ENCODE measurements at places on chromosomes 5 and 9.

GRCh38 chr9:132482196-132482813 is 72.3 kb downstream of the CFAP77 start:
- DNase-seq: no peak

GRCh38 chr5:16920109-16920816 is 15.8 kb downstream of the MYO10 start:
- no peak for DNase-seq

- DNase-seq: no peak
These were observed 139.1 kb upstream of the FSTL4 start for GRCh38 chr5:133751421-133751820.

GRCh38 chr5:111478898-111479297 is 33.4 kb downstream of the STARD4 start:
- DNase-seq: no peak

DNA sequence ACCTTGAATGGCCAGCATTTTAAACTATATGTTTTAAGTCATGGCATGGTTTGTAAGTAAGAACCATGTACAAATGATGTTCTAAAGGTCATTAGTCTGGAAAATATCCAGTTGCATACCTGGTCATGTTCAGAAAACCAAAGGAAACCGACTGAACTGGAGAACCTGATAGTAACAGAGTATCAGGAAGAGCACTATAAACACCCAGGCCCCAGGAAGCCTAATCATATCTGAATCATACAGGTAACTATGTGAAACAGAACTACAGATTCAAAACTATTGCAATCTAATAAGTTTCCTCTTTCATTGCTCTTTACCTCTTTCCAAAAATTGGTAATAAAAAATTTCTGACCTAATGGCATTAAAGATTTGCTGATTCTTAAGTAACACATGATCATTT is 500.3 kb downstream of the ARHGEF28 start:
- DNase-seq: no peak

DNA sequence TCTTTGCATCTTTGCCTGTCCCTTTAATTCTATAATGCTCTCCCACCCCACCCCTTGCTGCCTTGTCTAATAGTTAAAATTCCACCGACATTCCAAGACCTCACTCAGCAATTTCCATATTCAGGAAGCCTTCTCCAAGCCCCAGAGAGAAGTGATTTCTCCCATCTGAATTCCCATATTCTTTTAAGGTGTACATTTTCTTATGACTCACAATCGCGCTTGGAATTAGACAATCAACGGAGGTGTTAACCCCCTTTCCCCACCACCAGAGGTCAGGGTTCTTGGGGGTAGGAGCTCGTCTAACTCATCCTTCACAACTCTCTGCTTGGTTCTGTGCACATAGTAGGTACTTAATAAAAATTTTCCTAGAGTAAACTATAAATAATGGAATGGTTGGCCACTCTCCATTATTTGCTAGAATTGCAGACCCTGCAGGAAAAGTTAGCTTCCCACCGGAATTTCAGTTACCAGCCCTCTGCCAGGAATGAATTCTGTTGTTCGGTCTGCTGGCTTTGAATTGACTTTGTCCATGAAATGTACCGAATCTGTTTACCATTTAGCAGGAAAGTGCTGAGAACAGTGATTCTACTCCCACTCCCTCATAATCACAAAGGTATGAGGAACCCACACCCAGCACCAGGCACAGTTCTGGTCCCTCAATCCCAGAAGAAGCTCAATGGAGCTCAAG is 5.0 kb downstream of the KCNIP1 start:
- DNase-seq: no peak

GRCh38 chr5:67416133-67416937 is 219.7 kb upstream of the CD180 start:
- no peak for DNase-seq

GRCh38 chr5:83562791-83563557 is 91.4 kb downstream of the VCAN start:
- peak; percentile 6 for DNase-seq

GRCh38 chr5:72543365-72543764 is 36.2 kb upstream of the ZNF366 start:
- no peak for DNase-seq

DNA sequence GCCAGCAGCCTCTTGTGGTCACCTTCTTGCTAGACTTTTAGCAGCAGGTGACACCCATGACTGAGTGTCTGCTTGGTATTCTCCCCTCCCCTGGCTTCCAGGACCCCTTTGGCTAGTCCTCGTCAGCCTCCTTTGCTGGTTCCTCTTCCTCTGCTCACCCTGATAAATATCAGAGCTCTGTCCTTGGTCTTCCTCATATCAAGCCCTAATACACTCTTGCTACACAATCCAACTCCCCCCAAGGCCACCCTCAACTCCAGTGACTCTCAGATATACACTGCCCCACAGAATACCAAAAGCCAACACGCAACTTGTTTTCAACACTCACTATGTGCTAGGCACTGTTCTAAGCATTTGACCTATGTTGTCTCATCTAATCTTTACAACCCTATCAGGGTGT is 30.3 kb upstream of the LCP2 start:
- no peak for DNase-seq

- DNase-seq: no peak
These were observed 354.6 kb downstream of the SLIT3 start for GRCh38 chr5:168946363-168946762.

GRCh38 chr5:3590161-3590966 is 5.3 kb upstream of the IRX1 start:
- no peak for DNase-seq

GRCh38 chr9:115328677-115329076 is 210.7 kb upstream of the TNC start:
- no peak for DNase-seq

- no peak for DNase-seq
These were observed 154.3 kb downstream of the NFIB start for GRCh38 chr9:14159440-14160216.

- DNase-seq: no peak
These were observed 2.2 kb downstream of the NTNG2 start for GRCh38 chr9:132163876-132164603.
